ENCODE measurements at places on chromosomes 16 and 17. TPM values are rescaled to one million over a fixed set of nuclear protein-coding genes. Genes with fewer than 3 reads are reported as not detected.

DNA sequence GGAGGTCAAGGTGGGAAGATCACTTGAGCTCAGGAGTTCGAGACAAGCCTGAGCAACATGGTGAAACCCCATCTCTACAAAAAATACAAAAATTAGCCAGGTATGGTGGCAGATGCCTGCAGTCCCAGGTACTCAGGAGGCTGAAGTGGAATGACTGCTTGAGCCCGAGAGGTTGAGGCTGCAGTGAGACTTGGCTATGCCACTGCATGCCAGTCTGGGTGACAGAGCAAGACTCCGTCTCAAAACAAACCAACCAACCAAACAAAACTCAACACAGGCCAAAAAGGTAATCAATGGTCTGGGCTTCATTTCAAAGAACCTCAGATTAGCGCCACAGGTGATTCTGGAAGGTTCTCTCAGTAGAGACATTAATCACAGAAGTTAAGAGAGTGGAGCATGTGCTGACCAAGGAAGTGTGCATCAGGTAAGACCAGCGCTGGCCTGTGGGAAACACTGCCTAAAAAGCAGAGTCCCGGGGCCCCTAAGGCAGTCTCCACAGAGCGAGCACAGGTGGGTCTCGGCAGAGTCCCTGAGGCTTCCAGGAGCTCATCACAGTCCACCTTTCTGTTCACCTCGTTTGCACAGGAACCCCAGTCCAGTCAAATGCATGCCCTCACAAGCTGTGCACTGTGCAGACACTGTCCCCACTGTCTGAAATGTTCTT lies 71.5 kb upstream of the TRAP1 start:
- DNase-seq = no peak

The CDH11 gene
- 212 TPM for polyA plus RNA-seq

The RAB26 gene
- 2.9 TPM for polyA plus RNA-seq

The SLC5A10 gene
- 0.43 TPM for polyA plus RNA-seq

The STX1B gene
- polyA plus RNA-seq = 1.3 TPM

The PHOSPHO1 gene
- 2.3 TPM for polyA plus RNA-seq

DNA sequence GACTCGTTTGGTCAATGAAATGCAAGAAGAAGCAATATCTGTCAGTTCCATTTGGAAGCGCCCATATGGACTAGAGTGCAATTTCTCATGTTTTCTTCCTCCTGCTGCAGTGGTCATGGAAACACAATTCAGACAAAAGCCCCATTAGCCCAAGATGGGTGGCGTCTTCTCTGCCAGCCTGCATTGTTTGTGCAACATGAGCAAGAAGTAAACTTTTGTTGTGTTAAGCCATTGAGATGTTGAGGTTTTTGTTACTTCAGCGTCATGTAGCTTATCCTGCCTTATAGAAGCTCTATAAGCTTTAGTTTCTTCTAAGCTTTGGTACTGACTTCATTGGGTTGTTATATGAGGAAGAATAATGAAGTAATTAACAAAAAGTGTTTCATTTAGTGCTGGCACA lies 137.4 kb downstream of the NPIPB5 start:
- DNase-seq = no peak

GRCh38 chr17:69506489-69506888 lies 92.0 kb downstream of the MAP2K6 start:
- no peak for DNase-seq
